ENCODE measurements at places on chromosomes 6 and 20. TPM values are rescaled to one million over a fixed set of nuclear protein-coding genes. Genes with fewer than 3 reads are reported as not detected.

Gene STK35
- total RNA-seq = 21.4 TPM

Gene ANKRD66
- total RNA-seq = not detected

Gene GTSF1L
- total RNA-seq = not detected

Gene SSR1
- 40.4 TPM for total RNA-seq

Gene SIRPA
- 26.5 TPM for total RNA-seq

Gene OPN5
- total RNA-seq = not detected

Gene MATN4
- total RNA-seq = 0.33 TPM

Gene CDSN
- total RNA-seq = not detected

Gene SFTA2
- total RNA-seq = not detected

Gene HCRTR2
- not detected for total RNA-seq

Data from smooth muscle cell of trachea (primary cell).